NCI-H774 (cell line): ENCODE measurements at places on chromosomes 4 and X.

DNA sequence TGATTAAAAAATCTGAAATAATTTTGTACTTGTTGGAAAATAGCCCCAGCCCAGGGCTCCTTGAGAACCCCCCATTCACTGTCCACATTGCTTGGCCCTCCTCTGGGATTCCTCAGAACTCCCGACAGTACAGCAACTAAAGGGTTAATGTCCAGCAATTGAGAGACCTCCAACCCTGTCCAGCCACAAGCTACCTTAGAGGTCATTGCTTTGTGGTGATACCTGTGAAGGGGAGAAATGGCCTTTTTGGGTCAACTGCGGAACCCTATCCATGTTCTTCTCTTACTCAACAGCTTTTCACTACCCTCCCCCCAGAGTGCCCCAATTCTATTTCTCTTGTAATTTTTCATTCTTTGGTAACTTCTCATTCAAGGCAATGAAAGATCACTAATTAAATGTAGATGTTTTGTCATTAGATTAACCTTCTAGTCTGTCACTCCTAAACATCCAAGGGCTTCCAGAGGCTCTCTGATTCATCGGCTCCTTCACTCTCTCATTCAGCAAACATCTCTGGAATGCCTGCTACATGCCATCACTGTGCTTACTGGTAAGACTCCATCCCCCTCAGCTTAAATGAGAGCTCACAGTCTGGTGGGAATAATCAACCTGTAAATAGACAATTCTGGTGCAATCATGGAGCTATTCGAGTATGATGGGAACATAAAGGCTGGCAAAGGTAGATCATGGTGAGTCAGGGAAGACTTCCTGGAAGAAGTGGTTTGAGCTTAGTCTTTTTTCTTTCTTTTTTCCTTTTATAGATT is 241.4 kb upstream of the PGRMC2 start:
- DNase-seq, result no peak

DNA sequence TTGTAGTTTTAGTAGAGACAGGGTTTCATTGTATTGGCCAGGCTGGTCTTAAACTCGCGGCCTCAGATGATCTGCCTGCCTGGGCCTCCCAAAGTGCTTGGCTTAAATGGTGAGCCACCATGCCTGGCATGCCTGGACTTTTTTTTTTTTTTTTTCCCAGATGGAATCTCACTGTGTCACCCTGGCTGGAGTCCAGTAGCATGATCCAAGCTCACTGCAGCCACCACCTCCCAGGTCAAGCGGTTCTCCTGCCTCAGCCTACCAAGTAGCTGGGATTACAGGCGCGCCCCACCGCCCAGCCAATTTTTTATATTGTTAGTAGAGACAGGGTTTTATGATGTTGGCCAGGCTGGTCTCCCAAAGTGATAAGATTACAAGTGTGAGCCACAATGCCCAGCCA is 8.4 kb downstream of the UBE2K start:
- no peak for DNase-seq

DNA sequence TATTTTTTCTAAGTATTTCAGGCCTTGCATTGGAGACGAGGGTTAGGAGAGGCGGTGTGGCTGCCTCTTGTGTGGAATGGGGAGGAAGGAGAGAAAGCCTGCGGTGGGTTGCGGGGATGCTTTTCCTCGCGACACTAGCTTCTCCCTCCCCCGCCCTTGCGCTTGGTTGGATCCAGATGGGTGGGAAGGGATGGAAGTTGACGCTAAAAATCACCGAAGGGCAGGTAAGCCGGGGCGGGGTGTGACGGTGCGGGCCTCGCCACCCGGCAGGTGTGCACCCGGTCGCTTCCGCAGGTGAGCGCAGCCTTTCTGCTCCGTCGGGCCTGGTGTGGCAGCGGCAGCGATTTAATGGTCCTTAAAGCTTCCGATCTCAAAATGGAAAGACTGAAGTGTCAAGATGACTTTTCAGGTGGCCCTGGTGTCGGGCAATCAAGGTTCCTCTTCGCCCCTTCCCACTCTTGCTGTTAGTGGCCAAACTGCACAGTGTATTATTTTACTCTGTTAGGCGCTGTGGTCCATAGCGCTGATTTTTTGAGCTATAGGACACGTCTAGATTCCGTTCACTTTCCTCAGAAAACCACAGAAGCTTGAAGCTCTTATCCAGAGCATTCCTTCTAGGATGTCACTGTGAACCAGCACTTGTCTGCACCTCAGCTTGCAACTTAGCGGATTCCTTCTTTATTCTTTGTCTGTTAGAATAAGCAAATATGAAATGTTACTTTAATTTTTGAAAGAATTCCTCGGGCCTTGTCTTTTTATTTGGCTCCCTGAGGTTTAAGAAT is 765 bp downstream of the ENOPH1 start:
- DNase-seq, result no peak

- DNase-seq, result peak; percentile 20
Observed at GRCh38 chr4:17347445-17347844, 164.4 kb downstream of the QDPR start.

DNA sequence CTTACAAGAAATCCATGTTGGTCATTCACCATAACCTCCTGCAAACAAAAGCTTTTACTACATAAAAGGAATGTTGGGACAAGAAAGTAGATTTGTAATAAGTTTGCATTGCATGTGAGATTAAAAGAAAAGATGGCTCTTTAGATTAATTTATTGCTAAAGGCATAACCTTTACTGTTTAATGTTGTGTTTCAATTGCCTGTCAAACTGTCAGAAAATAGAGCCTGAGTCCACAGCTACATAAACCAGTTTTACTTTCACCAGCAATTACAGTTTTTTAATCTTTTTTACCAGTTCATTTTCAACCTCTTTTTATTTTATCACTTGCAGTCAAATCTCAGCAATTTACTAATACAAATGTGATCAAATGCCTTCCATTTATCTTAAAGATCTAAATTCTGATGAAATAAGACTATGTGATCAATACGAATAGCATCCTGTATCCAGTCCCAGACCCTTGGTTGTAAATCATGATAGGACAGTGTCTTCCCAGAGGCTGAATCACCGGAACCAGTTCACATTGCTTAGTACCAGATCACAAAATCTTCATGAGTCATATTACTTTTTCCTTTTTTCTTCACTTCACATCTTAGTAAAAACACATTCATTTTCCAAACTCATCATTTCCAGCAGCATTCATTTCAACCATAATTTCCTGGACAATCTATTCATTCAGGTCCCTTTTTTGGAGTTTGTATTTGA is 95.4 kb upstream of the FRG1 start:
- no peak for DNase-seq

DNA sequence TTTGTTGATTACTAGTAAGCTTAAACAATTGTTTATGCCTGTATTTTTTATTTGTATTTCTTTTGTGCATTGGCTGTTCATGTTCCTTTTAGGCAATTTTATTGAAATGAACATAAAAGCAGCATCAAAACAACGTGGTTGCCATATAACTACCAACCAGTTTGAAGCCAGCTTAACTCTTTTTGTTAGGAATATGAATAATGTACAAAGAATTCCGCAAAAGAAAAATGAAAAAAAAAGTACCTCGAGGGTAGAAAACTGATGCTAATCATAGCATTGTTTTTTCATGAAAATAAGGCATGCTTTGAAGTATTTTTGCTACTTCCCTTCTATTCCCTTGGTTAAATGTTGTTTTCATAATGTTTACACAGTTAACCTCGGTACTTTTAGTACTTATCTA is 1024.0 kb upstream of the SLIT2 start:
- DNase-seq, result no peak

DNA sequence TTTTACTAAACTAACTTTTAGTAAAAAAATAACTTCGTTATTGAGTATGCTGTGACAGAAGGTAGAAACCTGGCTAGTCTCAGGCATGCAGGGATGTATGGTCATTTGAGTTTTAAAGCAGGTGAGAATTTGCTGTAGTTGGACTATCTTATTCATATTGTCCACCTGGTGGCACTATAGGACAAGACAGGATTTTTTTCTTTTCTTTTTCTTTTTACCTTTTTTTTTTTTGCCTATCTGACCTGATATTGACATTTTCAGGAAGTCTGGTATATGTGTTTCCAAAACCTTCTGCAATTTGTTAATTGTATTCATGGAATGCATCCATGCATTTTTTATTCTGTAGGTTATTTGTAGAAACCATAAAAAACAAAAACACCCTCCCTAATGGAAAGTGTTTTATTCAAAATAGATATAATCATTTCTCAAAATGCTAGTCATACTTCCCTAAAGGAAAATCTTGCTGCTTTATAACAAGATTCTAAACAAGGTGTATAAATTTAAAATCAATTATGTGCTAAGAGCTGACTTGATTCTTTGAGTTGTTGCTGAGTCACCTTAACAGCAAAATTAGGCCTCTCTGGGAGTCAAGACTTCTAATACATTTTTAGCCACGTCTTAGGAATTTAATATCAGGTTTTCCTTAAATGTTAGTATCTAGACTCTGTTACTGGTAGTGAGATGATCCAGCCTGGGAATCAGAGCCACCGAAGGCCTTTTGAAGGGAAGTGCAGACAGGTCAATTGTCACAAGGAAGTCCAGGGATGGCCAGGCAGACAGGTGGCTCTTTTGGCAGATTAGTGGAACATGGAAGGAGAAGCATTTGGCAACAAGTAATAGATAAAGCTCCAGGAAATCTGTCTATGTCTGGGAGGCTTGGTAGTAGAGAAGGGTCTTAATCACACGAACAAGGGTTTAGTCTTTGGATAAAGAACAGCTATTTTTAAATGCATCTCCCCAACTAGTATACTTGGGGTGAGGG is 201.3 kb upstream of the GNPDA2 start:
- DNase-seq, result peak; percentile 25

DNA sequence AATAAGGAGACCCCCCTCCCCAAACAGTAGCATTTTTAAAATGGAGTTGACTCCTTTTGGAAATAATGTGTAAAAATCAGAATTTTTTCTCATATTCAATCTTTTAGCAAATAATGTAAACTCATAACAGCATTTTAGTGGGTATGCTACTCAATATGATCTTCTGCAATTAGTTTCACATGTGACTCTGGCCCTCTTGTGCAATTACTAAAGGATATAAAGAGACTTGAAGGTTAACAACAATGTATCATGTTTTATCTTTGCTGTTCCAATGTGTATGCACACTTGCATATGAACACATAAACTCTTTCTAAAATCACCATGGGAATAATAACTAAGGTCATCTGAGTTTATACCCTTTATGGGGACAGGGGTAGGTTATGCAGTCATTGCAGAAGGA is 39.9 kb upstream of the RXFP1 start:
- DNase-seq, result no peak

DNA sequence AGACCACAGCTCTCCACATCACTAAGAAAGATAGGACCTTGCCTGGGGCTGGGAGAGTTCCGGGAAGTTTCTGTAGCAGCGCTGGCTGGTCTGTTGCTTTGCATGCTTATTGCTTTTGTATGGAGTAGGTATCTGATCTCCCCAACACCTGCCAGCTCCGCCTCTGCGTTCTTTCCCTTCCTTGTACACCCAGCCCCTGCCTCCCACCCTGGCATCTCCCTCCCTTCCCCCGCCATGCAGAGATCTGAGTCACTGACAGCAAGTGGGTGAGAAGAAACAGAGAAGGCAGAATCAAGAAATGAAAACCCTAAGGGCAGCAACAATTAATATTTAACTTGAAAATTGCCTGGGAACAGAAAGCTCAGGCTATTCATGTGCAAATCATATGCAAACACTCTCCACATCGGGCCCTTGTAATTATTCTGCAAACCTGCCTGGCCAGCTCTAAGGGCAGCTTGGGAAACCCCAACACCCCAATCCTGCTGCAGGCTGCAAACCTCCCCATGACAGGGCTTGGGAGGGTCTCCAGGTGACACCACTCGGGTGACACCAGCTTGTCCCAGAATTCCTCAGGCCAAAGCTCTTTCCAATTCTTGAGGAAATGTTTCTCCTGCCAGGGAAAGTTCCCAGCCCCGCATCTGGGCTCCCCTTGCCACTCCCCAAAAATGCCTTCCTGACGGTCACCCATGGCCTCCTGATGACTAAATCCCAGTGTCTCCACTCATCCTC is 257.2 kb downstream of the FBXW7 start:
- peak; percentile 12 for DNase-seq

DNA sequence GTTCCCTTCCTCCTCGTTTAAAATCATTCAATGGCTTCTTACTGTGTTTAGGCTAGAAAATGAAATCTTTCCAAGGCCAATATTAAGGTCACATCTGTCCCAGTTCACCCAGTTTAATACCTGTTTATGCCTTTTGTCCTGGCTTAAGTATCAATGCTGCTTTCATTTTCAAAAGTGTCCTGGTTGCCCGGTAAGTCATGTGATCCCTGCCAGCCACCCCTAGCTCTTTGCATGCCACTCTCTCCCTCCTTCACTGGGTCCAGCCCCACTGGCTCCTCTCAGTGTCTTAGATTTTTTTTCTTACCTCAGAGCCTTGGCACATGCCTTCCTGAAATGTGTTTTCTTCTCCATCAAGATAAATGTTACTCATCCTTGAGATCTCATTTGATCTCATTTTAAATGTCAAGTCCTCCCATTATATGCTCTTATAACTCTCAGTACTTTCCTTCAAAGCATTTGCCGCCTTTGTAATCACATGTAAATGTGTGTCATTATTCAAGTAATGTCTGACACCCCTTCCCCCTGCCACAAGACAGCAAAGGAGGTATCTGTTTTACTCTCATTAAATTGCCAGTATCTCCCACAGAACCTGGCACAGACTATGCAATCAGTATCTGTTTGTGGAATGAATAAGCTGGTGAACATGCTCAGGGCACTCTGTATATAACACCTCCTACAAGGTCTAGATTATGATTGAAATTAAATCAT is 472.5 kb upstream of the RPS6KA3 start:
- no peak for DNase-seq

- DNase-seq, result no peak
Observed at GRCh38 chr4:1216869-1217294, 32.0 kb downstream of the CTBP1 start.

- no peak for DNase-seq
Observed at GRCh38 chr4:76950956-76951671, 1.6 kb downstream of the SEPTIN11 start.

DNA sequence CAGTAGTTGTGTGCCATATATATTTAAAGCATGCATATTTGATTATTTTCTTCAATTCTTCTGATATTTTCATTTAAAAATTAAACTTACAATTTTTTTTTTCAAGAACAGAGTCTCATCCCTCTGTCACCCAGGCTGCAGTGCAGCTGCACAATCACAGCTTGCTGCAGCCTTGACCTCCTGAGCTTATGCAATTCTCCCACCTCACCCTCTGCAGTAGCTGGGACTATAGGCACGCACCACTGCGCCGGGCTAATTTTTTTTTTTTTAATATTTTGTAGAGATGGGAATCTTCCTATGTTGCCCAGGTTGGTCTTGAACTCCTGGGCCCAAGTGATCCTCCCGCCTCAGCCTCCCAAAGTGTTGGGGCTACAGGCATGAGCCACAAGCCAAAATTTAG is 5.8 kb upstream of the DCLK2 start:
- DNase-seq, result no peak

GRCh38 chr4:98517218-98518021 is 141.0 kb downstream of the TSPAN5 start:
- no peak for DNase-seq

GRCh38 chrX:111008126-111008525 is 87.9 kb upstream of the PAK3 start:
- no peak for DNase-seq

DNA sequence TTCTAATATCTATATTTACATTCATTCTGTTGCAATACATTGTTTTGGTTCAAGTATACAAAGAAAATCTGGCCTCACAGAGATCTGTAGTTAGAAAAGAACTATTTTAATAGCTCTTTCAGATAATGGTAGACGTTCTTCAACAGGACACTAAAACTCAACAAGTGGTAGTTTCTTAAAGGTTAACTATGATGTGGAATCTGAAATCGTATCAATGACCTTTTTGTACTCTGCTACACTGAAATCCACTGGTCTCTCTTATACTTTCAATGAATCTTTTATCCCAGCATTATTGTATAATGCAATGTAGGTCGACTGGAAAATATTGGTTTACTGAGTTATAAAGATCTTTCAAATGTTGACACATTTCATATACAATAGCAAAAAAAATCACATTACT is 12.7 kb downstream of the TMEM185A start:
- no peak for DNase-seq
